NCI-H1694 treated with DMSO at 0.1 percent for 48 hours (cell line): ENCODE measurements at places on chromosomes 6 and 20.

- DNase-seq = no peak
Observed at GRCh38 chr20:3740615-3741301, 8.3 kb downstream of the HSPA12B start.

DNA sequence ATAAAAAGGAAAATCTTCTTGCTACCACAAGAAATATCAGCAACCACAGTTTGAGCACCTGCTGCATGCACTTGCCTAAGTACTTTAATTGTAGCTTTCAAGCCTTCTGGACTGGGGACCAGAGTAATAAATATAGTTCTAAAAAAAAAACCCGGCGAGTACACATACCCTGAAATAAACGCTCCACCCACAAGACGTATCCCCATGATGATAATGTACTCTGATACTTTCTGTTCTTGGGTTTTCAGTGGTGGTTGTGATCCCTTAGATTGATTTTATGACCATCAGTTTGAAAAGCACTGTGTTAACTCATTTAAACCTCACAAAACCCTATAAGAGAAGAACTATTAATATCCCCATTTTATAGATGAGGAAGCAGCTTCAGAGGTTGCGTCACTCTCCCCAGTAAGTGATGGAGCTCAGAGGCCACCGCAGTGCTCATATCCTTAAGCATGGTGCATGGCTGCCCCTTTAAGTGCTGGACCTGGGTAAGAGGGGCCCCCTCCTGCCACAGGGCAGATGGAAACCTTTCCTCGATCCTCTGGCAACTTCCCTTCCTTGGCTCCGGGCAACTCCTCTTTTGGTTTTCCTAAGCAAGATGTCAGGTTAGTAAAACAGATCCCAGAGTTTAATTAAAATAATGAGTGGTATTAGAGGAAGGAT is 67.3 kb downstream of the KCNB1 start:
- DNase-seq = no peak

DNA sequence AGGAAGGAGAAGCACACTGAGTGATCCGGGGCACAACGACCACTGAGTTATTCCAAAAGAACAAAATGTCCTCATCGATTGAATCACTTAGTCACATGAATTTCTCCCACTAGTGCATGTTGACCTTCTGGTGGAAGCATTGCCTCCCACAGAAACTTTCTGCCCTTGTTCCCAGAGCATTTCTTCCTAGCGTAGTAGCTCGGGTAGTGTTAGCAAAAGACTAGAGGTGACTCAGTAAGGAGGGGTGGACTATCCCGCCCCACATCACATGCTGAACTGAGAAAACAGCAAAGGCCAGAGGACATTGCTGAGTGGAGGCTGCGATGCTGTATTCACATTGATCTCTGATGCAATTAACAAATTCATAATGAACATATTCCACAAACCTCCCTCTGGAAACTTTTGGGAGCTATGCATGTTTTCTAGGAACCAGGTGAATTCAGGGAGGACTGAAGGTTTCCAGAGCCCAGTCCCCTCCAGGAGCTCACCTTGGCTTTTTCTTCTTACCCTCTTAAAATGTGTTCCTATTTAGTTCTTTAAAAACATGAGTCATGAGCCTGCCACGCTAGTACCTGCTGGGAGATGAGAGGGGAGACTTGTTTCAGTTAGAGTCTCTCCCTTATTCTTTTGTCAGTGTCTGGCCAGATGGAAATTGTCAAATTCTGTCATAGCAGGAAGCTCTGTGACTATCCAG is 507.9 kb downstream of the CDH26 start:
- no peak for DNase-seq

DNA sequence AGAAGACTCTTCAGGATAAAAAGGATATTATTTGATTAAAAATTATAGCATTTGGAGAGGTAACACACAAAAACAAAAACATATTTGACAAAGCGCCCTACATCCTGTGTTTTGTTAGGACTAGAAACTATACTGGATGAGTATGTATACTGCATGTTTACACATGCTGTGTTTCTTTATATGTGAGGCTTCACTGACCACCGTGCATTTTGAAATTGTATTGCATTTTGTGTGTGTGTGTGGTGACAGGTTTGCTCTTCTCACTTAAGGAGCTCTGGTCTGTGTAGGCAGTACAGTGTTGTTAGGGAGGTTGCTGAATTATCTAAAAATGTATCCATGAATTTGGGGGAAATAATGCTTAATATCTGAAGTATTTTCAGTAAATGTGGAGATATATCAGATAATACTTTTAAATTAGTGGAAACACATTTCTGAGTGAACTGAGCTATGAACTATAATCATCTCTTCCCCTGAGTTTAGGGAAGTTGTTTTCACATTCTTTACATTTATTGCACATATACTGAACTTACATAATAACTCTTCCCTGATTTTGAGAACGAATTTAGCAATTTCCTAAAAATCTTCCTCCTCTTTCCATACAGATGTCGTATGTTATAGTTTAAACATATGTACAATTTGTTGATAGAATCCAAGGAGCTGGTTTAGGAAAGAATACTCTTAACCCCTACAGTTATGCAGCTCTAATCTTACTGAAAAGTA is 43.3 kb downstream of the TMEM170B start:
- no peak for DNase-seq

DNA sequence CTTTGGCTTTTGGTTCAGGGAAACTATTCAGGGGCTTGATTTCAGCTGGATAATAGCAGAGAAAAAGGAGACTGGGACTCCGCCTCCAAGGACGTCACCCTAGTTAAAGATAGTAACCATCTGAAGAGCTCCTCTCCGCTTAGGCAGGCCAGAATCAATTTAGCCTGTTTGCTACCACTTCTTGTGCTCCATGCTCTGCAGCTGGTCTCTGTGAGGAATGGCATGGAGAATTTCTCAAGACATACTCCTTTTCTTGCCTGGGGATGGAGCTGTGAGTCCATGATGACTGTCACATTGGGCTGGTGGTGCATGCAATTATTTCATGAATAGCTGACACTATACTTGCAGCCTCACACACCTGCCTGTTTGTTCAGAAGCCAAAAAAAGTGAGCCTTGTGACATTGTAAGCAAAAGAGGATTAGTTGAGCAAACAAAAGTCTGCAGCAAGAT is 61.4 kb downstream of the TXLNB start:
- DNase-seq = peak; percentile 21

- no peak for DNase-seq
Observed at GRCh38 chr6:72037006-72037405, 150.7 kb downstream of the RIMS1 start.

DNA sequence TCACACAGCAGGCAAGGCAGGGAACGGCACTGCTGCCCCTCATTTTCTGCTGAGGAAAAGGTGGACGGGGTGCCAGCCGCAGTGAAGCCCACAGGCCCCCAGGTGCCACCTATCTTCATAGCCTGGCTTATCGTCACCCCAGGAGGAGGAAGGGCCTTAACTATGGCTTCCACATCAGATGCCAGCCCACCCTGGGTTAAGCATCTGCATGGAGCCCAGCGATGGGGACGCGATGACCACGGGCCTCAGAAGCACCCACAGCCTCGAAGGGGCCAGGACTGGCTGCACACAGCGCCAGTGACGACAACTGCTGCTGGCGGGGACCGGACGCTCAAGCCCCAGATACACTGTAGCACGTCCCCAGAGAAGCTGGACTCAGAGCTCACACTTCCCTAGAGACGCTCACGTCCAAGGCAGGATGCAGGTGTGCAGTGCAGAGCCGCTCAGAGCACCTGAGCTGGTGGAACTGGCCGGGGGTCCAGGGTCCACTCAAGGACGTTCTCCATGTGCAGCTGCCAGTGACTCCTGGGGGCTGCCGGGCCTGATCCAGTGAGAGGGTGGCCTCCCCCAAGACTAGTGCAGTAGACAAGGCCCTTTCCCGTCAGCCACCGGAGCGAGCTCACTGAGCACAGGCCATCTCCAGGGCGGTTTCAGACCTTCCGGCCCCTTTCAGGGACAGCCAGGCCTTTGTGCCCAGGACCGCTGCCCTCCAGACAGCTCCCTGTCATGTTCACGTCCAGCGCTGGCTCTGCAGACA is 83.0 kb downstream of the YTHDF1 start:
- no peak for DNase-seq

- no peak for DNase-seq
Observed at GRCh38 chr6:119210596-119210995, 132.1 kb upstream of the FAM184A start.

- no peak for DNase-seq
Observed at GRCh38 chr6:154314084-154314483, 42.5 kb downstream of the IPCEF1 start.

GRCh38 chr20:48822879-48823385 is 4.9 kb downstream of the PREX1 start:
- no peak for DNase-seq

DNA sequence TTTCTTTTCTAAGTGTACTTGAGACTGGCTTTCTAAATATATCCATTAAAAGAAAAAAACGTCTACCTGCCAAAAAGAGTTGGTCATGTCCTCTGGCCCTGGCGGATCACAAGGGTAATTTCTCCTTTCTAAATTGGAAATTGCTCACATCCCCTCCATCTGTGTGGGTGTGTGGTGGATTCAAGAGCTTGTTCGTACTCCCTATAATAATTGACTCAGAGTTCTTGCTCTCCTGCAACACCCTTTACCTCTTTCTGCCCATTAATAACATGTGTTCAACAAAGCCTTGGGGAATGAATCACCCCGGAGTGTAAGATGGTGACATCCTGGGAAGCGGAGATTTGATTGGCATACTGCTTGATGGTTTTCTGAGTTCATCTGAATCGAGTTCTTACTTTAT is 263.8 kb downstream of the ALDH8A1 start:
- DNase-seq = no peak

GRCh38 chr6:131262060-131262459 is 126.8 kb downstream of the AKAP7 start:
- no peak for DNase-seq

DNA sequence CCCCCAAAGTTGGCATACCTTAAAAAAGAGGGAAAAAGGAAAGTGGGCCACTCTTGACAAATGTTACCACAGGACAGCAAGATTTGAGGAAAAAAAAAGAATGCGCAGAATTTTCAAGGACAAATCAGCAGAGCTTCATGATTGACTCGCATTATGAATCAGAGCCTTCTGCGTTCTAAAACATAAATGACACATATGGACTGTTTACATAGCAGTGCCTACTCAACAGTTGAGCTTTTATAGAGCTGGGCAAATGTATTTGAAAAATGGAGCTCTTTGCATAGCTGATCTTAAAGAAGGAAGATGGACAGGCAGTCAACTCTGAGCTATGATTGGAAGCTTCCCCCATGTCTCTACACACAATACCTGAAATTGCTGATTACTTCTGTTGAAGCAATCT is 213.2 kb upstream of the NT5E start:
- no peak for DNase-seq

GRCh38 chr20:56829788-56830385 is 200.8 kb downstream of the TFAP2C start:
- no peak for DNase-seq
